ENCODE measurements at places on chromosomes 11 and 22.

GRCh38 chr22:27636716-27637508 lies 164.6 kb downstream of the MN1 start:
- DNase-seq, result no peak

DNA sequence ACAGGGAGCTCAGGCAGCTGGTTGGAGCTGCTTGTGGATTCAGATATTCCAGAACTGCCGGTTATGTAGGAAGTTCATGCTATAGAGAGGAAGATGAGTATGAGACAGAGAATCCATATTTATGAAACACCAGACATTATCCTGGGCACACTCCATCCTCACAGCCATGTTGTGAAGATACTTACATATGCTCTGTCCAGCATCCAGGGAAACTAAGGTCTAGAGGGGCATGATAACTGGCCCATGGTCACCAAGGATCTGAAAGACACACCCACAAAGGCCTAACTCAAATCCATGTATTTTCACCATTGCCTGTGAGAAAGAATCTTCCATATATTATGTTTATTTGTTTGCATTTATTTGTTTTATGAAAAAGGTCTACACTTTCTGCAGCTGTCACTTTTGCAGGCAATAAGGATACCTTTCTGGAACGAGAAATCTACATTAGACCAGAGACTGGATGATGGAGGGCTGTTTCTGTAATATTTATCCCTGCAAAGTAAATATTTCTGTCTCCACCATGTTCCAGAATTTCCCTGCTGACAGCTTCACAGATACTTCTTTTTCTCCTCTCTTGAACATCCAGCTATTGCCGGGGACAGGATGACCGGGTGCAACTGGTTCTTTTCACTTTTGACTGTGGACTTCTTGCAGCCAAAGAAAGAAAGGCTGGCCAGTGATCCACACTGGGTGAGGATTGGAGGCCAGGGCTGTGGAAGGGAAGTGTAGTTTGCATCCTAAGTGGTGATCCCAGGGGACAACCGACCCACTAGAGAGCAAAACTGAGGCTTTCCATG lies 145.9 kb upstream of the NAV2 start:
- DNase-seq, result no peak

DNA sequence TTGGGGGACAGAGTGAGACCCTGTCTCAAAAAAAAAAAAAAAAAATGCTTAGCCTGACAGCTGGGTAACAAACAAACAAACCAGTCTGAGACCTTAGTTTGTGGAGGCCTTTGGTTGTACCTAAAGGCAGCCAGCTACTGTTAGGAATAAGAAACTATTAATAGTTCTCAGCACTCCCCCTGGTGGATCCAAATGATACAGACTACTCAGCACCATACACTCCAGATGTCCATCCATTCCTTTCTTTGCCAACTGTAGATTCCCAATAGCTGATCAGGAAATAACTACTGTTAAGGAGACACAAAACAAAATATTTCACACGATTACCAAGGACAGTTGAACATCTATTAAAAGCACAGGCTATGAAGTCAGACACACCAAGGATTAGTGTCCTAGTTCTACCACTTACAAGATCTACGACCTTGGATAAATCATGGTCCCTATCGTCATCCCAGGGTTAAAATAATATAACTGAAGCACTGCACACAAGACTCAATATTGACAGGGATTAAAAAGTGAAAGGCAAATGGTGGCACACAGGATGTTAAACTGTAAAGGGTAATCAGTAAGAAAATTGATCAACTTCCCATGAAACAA lies 17.2 kb downstream of the CLDN25 start:
- DNase-seq, result no peak

GRCh38 chr11:102197670-102198139 lies 87.5 kb downstream of the YAP1 start:
- DNase-seq, result no peak

DNA sequence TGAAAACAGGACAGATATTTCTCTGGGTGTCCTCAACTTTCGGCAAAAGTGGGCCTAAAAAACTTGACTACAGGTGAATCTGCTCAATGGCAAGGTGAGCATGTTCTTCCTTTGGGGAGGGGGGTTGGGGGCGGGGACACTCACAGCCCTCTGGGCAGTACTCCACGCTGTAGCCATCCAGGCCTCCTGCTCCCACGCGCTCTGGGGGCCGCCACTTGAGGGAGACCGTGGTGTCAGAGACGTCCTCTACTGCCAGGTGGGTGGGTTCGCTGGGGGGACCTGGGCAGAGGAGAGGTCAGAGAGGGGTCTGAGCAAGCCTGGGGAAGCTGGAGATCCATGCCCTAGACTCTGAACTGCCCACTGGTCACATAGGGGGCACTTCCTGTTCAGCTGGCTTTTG lies 16.8 kb downstream of the MYBPC3 start:
- no peak for DNase-seq

- no peak for DNase-seq
Observed at GRCh38 chr11:78284260-78284659, 95.5 kb downstream of the USP35 start.

DNA sequence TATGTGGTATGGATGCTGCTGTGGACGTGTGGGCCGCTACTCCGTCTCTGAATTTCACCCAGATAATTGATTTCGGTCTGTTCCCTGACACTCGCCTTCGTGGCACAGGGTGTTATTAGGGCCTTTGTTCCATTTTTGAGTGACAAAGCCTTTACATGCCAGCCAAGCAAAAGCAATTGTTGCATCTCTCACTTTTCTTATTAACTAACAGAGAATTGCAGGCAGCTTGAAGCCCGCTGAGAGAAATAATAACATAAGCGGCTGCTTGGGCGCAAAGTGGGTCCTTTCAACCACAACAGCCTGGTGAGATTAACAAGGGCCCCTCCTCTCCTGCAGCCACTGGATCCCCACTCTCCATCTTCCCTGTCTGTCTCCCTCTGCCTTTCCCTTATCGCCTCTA lies 449.4 kb downstream of the NTM start:
- no peak for DNase-seq

DNA sequence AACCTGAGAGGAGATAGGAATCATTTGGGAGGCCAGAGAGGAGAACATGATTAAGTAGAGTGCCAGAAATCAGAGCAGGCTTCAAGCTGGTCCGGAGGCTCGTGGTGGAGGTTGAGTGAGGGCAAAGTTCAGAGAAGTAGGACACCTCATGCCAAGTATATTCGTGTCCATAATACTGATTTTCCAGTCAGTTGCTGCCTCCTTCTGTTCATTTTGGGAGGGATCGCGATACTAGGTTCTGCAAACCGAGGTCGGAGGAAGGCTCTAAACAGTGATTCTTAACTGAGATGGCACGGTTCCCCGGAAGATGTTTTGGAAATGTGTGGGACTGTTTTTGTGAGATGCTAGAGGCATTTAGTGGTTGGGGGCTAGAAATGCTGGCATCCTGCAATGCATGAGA lies 13.6 kb upstream of the CD3E start:
- no peak for DNase-seq

DNA sequence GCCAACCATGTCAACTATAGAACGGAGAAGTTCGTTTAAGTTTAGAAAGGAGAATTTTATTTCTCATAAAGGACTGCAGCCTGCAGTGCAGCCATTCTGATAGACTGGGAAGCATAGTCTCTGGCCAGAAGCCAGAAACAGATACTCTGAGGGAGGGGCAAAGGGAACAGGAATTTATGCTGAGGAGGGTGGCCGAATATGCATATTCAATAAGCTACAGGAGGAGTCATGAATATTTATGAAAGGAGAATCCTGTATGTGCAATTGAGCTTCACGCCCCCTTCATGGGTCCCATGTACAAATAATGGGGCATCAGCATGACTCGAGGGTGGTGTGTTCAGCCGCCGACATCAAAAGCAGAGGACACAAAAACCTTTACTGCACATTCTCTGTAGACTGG lies 199.9 kb downstream of the CWF19L2 start:
- no peak for DNase-seq

GRCh38 chr22:30636226-30637077 lies 871 bp downstream of the SLC35E4 start:
- DNase-seq, result peak; percentile 72

DNA sequence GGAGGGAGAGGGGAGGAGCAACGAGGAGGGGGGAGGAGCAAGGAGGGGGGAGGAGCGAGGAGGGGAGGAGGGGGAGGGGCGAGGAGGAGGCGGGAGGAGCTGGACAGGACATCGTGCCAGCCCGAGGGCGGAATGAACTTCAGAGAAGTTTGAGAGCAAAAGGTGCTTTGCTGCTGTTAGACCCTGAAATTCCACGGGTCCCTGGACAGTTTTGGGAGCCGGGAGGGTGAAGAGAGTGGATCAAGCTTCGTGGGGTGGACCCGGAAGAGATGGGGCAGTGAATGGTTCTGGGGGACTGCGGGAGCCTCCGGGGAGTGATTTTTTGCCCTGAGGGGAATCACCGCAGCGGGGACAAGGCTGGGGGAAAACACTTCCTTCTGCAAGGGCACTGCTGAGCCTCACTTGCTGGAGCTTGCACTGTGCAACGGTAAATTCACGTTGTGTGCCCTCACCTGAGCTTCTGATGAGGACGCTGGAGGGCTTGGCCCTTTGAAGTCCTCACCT lies 10.7 kb upstream of the NLRP6 start:
- DNase-seq, result peak; percentile 85

GRCh38 chr11:108592591-108593213 lies 866 bp downstream of the EXPH5 start:
- DNase-seq, result peak; percentile 78

GRCh38 chr11:95593111-95593510 lies 196.5 kb downstream of the FAM76B start:
- no peak for DNase-seq

GRCh38 chr11:102850973-102851745 lies 7.8 kb upstream of the MMP3 start:
- DNase-seq, result no peak

DNA sequence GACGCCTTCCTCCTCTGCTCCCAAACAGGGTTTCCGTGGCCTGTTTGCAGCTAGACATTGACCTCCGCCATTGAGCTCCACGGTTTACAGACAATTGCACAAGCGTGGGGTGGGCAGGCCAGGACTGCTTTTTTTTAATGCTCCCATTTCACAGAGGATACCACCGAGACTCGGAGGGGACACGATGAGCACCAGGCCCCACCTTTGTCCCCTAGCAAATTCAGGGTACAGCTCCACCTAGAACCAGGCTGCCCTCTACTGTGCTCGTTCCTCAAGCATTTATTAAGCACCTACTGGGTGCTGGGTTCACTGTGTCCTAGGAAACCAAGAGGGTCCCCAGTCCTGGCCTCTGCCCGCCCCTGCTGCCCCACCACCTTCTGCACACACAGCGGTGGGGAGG lies 12.2 kb downstream of the RASD2 start:
- DNase-seq, result no peak

GRCh38 chr11:16785520-16786128 lies 47.2 kb downstream of the C11orf58 start:
- peak; percentile 82 for DNase-seq

DNA sequence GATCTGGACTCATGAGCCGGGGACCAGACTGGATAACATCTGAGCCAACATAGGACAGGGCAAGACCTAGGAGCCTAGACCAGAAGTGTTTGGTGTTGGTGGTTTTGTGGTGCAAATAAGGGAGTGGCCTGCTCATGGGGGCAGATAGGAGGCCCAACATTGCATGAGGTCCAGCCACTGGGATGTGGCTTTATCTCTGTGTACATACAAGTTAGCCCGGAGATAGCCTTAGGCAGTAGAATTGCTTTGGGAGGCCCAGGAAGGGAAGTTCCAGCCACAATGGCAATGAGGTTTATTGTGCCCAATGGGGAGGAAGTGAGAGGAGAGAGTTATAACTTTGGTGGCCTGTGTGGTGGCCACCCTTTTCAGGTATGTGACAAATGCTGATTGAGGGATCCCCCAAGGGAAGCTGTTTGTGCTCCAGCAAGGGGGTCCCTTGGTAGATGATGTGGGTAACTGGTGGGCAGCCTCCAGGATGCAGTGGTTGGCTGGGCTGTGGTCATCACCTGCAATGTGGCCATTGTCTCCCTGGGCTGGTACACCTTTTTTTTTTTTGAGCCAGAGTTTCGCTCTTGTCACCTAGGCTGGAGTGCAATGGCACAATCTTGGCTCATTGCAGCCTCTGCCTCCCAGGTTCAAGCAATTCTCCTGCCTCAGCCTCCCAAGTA lies 6.4 kb downstream of the LMO2 start:
- DNase-seq, result no peak

DNA sequence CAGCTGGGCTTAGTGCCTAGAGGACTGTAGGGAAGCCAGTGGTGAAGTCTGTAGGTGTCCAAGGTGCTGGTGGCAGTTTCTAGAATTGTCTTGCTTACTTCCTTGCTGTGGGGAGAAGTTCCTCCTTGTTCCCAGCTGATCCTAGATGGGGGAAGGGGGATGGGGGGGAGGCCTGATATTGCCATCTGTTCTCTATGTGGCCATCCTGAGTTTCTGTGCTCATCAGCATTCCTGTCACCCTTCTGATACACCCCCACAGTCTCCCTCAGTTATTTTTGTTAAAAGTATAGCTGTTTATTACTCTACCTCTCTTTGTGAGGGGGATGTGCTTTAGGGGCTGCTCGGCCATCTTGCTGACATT lies 36.5 kb downstream of the MADD start:
- no peak for DNase-seq

- peak; percentile 47 for DNase-seq
Observed at GRCh38 chr22:49260681-49261580, 566.7 kb downstream of the BRD1 start.

- peak; percentile 10 for DNase-seq
Observed at GRCh38 chr11:71338801-71339395, 86.5 kb upstream of the SHANK2 start.

DNA sequence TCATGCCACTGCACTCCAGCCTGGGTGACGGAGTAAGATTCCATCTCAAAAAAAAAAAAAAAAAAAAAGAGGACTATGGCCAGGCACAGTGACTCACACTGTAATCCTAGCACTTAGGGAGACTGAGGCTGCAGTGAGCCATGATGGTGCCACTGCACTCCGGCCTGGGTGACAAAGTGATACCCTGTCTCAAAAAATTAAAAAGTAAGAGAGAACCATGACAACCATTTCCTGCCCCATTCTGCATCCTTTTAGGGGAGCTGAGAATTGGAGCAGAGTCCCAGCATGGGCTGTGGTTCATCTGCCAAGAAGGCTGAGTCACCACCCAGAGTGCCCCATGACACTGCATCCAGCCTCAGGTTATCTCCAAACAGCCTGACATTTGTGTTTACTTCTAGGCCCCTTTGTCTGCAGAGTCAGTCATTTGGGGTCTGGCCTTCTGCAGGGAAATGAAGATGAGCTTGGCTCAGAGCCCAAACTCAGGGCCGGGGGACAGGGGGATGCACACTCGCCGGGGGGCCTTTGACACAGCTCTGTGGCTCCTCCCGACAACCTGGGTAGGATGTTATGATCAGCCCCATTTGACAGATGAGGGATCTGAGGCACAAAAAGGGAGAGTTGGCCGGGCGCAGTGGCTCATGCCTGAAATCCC lies 4.7 kb downstream of the CSDC2 start:
- DNase-seq, result no peak

GRCh38 chr11:86938900-86939880 lies 16.0 kb downstream of the FZD4 start:
- no peak for DNase-seq

DNA sequence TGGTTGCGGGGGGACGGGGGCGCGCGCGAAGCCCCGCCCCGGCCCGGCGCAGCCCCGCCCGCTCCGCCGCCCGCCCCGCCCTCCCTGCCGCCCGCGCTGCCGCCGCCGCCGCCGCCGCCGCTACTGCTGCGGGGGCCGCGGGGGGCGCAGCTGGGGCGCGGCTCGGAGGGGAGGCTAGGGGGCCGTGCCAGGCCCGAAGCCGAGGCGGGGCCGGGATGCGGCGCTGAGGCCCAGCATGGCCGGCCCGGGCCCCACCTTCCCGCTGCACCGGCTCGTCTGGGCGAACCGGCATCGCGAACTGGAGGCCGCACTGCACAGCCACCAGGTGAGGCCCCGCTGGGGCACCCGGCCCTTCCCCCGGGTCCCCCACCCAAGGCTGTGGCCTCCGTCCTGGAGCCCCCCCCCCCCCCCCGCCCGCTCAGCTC lies at the start of gene ANKRD13D:
Gene ANKRD13D, plus strand, starts transcription at position 78 of the 425 bp plus-strand sequence. Its CDS starts 158 bp downstream, at position 236.
- DNase-seq, result no peak

GRCh38 chr22:39292561-39293074 lies 26.8 kb downstream of the RPL3 start:
- no peak for DNase-seq

Measured in activated effector memory CD4-positive, alpha-beta T cell treated with anti-CD3 and anti-CD28 coated beads, Interleukin-2, amount 50 U/mL, for 16 hours (primary cell).